ENCODE measurements at places on chromosomes 11 and 22.

DNA sequence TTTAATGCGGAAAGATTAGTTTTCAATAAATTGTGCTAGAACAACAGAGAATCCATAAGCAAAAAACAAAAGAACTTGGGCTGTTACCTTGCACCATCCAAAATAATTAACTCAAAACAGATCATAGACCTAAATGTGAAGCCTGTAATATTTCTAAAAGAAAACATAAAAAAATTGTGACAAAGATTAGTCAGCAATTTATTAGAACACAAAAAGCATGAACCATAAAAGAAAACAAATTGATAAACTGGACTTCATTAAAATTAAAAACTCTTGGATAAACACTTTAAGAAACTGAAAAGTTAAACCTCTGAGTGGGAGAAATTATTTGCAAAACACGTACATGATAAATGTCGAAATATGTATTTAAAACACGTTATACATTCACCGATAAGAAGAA, 21.5 kb downstream of the DDI1 start:
- no peak for DNase-seq

GRCh38 chr22:48758881-48759875, 1068.5 kb downstream of the BRD1 start:
- no peak for DNase-seq

DNA sequence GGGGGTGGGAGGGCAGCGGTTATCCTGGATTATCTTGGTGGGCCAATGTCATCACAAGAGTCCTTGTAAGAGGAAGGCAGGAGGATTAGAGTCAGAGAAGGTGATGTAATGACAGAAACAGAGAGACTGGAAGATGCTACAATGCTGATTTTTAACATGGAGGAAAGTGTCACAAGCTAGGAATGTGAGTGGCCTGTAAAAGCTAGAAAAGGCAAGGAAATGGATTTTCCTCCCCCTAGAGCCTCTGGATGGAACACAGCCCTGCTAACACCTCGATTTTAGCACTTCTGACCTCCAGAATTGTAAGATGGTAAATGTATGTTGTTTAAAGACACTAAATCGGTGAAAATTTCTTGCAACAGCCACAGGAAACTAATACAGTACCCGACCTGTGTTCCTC, 109.3 kb downstream of the MN1 start:
- DNase-seq: no peak

GRCh38 chr11:61780581-61781162, 11.7 kb downstream of the TMEM258 start:
- no peak for DNase-seq
